ENCODE measurements at places on chromosomes 11 and 22. TPM values are rescaled to one million over a fixed set of nuclear protein-coding genes. Genes with fewer than 3 reads are reported as not detected.

GRCh38 chr11:36019005-36019596, 75.2 kb downstream of the LDLRAD3 start:
- no peaks in the 10 kb centered on the region for H3K4me1 ChIP-seq
- H3K27me3 ChIP-seq = no peaks in the 10 kb centered on the region

DNA sequence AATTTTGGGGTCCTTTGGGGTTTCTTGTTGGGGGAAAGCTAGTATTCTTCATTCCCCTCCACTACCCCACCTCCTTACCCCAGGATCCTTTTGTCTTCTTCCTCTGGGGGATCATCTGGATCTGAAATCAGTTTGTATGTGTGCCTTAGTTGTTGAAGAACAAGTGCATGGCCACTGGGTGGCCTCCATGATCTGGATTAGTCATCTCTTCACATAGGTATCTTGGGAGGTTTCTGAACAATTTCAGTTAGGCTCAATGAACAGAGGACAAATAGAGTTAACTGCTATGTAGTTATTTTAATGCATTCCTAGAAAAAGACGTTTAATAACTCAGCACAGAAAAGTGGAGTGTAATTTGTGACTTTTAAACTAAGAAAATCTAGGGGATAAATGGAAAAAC, 7.1 kb upstream of the VWA5A start:
- H3K4me3 ChIP-seq = no peak overlapping the region
- H3K27ac ChIP-seq = no peak overlapping the region
- H3K36me3 ChIP-seq = no peaks in the 10 kb centered on the region
- H3K4me1 ChIP-seq = peaks cover 11% of the 10 kb centered on the region
- peak; percentile 42 for DNase-seq

GRCh38 chr11:76690736-76691135, 20.2 kb upstream of the LRRC32 start:
- no peak for DNase-seq
- no peak overlapping the region for H3K4me3 ChIP-seq
- H3K27ac ChIP-seq = no peak overlapping the region
- H3K36me3 ChIP-seq = no peaks in the 10 kb centered on the region

Gene P2RY2
- polyA plus RNA-seq = 0.13 TPM

Gene MYEOV
- 0.72 TPM for polyA plus RNA-seq
